Activated T-helper 9 cell treated with anti-CD3 and anti-CD28 coated beads, Interleukin-2, amount 50 U/mL, for 16 hours (primary cell): ENCODE measurements at places on chromosomes 2 and 18.

- no peak for DNase-seq
Observed at GRCh38 chr2:53609551-53609950, 158.1 kb upstream of the CHAC2 start.

GRCh38 chr2:33796511-33796910, 197.4 kb upstream of the FAM98A start:
- no peak for DNase-seq

GRCh38 chr2:14189929-14190328, 442.6 kb upstream of the LRATD1 start:
- no peak for DNase-seq

GRCh38 chr2:163692611-163693482, 43.0 kb downstream of the FIGN start:
- DNase-seq: no peak

GRCh38 chr2:74104839-74105238, 42.9 kb downstream of the BOLA3 start:
- DNase-seq: no peak

GRCh38 chr2:172953970-172954852, 121.4 kb upstream of the MAP3K20 start:
- no peak for DNase-seq

DNA sequence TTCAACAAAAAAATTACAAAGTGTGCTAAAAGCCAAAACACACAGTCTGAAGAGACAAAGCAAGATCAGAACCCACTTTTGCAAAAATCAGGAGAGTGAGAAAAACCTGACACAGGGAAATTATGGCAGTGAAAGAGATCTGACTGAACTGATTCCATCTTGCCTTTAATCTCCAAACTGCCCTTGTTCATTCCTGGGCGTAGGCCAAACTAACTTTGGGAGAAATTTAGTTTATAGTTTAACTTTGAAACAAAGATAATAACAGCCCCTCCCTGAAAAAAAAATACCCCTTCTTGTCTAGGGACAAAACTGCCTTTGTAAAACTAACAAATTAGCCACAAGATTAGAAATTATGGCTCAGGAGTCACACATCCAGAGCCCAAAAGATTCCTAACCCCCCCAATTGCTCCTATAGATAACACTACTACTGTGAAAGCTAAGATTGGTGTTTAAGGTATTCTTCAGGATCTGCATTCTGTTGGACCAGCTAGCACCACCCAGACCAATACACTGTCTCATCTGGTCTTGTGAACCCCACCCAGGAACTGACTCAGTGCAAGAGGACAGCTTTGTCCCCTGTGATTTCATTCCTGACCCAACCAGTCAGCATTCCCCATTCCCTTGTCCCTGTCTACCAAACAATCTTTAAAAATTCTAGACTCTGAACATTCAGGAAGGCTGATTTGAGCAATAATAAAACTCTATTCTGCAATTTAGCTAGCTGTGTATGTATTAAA, 226.1 kb upstream of the SH3BP4 start:
- no peak for DNase-seq

DNA sequence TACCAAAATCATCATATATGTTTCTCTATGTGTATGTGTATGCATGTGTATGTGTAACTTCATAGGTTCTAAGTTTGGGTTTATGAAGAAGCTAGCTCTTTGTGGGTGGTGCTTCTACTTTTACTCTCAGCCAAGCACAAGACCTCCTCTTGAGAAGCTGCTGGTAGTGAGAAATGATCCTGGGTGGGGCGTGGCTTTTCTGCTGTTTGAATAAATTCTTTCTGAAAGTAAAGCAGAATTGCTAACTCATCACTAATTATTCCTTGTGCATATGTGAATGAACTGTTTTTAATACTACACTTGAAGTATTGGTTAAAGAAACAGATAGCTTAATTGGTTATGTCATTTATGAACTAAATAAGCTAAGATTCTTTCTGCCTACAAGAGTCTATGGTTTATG, 7.6 kb upstream of the GAREM1 start:
- DNase-seq: no peak

DNA sequence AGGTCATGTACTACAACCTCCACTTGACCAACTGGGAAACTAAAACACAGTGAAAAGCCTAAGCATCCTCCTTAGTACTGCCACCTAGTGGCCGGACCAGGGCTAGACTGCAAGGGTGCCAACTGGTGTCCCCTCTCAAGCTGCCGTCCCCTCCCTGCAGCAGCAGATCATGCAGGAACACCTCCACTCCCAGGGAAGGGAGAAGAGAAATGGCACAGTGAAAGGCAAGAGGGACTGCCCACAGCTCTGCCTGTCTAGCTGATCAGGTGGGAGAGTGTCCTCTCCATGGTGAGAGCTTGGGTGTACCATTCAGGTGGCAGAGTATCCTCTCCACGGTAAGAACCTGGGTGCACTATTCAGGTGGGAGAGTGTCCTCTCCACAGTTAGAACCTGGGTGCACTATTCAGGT, 78.1 kb downstream of the AAK1 start:
- peak; percentile 60 for DNase-seq

DNA sequence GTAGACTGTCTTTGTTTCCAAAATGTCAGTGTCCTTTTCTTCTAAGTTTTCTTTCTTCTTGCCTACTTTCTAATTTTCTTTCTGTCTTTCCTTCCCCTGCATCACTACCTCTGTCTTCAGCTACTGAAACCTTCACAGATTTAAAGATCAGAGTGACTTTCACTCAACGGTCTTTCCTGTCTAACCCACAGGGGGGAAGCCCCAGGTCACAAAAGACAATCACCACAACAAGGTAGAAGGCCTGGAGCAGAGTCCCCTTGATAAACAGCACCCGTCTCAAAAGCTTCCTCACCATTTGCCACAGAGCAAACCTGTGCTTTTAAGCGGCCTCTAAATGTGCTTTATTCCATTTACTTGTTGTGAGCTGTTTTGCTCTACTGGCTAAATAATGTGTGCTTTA, 665.4 kb downstream of the BCL11A start:
- DNase-seq: no peak

DNA sequence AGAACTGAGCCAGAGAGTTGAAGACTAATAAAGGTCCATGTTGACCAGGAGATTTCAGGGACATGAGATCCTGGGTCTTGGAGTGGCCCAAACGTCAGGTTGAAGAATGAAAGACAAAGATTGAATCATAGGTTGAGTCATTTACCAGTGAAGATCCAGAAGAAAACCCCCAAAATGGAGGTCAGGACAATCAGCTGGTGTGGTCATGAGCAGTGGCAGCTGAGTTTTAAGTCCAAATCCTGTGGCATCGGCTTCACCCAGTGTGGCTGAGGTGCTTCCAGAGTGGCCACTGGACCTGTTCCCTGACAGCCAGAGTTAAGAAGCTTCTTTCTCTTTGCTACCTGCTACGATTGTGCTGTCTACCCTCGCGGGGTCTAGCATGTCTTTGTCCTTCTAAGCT, 234.0 kb downstream of the BCL2 start:
- DNase-seq: no peak

GRCh38 chr2:172639823-172640222, 83.9 kb downstream of the PDK1 start:
- no peak for DNase-seq

- no peak for DNase-seq
Observed at GRCh38 chr2:217933617-217933993, 69.2 kb downstream of the TNS1 start.
